Central memory CD4-positive, alpha-beta T cell (primary cell): ENCODE measurements at places on chromosomes 13 and 19.

DNA sequence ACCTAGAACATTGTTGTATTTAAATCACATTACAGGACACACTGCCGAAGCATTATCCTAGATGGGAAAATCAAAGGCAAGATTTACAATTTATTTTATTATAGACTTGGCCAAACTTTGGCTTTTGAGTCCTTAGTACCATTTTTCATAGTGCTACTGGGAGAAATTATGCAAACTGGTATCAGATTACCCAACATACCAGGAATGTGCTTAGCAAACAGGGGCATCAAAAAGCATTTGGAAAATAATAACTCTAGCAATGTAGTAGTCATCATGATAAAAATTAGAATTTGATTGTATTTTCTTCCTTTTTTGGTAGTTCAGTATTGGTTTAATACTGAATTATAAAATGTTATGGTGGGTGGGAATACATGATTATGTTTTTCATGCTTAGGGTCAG, 34.0 kb downstream of the GPC6 start:
- DNase-seq: no peak

DNA sequence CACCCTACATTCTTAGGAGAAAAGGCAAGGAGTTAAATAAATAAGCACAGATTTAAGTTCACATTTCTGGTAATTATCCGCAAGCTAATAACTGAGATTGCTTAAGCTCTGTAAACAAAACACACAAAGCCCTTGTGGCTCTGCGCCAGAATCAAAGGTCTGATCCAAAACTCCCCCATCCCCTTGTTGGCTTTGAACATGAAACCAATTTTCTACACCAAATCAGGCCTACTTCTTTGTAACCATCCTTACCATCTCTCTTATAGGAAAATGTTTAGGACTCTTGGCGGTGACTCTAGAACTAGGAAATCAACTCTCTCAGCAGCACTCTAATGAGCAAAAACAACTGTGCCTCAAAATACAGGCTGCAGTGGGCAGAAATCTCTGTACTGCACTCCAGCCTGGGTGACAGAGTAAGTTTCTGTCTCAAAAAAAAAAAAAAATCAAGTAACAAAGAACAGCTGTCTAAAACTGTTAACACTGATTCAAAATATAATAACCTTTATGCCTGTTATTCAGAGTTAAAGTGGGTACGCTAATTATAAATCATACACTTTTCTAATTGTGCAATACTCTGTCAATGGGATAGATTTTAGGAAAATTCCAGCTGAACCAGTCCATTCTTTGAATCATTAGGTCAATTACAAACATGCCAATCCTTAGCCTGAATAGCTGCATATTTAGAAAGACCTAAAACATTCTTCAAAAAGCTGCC, 25.8 kb downstream of the ABCC4 start:
- DNase-seq: no peak

DNA sequence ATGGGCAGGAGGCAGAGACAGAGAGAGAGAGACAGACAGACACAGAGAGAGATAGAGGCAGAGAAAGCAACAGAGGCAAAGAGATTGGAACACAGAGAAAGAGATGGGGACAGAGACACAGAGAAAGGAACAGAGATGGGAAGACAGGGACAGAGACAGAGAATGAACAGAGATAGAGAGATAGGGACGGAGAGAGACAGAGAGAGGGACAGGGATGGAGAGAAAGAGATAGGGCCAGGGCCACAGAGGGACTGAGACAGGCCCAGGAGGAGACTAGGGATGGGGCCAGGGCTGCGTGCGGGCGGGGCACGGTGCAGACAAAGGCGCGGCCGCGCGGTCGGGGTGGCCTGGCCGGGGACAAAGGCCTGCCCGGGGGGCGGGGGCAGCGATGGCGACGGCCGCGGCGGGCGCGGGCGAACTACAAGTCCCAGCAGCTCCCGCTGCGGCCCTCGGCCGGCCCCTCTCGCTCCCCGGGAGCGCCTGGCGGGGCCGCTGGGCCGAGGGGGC, at the start of gene ZNF358:
Gene ZNF358, plus strand, starts transcription at position 459 of the 507 bp plus-strand sequence. CDS start 3,140 bp downstream, outside the sequence.
- DNase-seq: no peak

- peak; percentile 66 for DNase-seq
These were observed 16.3 kb upstream of the RNASEH2B start for GRCh38 chr13:50893211-50893852.

GRCh38 chr13:43171489-43171888, 148.1 kb downstream of the DNAJC15 start:
- DNase-seq: no peak

DNA sequence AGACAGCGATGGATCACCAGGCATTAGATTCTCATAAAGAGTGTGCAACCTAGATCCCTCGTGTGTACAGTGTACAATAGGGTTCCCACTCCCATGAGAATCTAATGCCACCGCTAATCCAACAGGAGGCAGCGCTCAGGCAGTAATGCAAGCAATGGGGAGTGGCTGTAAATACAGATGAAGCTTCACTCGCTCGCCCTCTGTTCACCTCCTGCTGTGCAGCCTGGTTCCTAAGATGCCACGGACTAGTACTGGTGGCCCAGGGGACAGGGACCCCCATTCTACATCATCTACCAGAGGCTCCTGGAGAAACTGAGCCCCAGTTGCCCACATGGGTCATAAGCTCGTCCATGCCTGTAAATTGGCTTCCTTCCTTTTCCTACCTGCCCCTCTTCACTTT, 8.0 kb downstream of the CLEC4M start:
- no peak for DNase-seq

- no peak for DNase-seq
These were observed 156.0 kb downstream of the KATNAL1 start for GRCh38 chr13:30151388-30151787.

DNA sequence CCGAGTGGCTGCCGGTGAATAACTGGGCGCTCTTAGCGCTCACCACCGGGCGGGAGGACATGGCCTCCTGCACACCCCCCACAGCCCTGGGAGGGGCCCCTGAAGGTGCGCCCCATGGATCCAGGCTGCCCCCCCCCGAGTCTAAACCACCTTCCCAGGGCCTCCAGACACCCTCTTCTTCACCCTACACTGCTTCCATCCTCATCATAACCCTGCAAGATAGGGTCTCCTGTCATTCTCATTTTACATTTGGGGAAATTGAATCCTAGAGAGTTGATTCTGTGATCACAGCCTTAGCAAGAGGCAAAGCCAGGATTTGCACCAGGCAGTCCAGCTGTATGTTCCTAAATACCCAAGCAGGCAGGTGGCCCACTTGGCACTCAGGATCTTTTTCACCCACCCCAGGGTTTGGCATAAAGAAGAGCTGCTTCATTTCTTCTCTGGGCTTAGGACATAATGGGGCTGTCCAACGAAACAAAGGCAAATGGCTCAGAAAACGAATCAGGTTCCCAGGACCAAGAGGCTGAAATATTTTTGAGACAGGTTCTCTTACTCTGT, 110.8 kb downstream of the PTPRS start:
- DNase-seq: no peak

GRCh38 chr19:50959731-50960500, 7.1 kb upstream of the KLK5 start:
- DNase-seq: no peak

GRCh38 chr19:13599681-13600080, 93.4 kb upstream of the CACNA1A start:
- no peak for DNase-seq

- DNase-seq: no peak
These were observed 1.6 kb upstream of the BBC3 start for GRCh38 chr19:47232422-47233211.

GRCh38 chr19:33550768-33551167, 29.2 kb upstream of the PEPD start:
- no peak for DNase-seq

DNA sequence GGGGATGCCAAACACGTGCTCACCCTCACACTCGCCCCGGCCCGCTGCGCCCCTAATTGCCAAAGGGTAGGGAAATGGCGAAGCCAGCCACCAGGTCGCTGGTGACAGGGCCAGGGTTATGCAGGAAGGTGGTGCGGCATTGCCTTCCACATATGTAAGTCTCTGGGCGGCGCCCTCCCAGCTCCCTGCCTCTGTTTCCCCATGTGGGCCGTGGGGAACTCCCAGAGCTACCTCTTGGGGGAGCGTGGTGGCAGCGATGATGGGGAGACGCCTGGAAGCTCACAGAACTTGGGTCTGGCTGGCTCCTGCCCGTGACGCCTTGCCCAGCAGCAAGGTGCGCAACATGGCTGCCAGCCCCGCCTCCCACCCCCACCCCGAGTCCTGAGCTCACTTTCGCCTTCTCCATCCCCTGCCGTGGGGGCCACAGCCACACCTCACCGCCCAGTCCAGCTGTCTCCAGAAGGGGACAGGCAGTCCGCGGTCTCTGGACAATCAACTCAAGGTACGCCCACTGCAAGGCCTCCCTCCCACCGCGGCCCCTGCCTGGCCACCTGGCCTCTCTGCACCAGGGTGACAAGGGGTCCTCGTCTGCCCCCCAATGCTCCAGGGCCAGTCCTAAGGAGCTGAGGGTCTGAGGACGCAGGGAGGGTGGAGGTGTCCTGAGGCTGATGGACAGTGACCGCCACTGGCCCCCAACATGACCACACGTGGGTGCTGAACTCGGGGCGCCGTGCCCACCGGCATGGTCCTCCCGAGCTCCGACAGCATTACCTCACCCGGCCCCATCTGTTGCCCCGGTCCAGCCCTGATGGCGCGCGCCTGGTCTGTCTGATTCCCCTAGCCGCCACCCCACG, 6.6 kb downstream of the C19orf25 start:
- no peak for DNase-seq

DNA sequence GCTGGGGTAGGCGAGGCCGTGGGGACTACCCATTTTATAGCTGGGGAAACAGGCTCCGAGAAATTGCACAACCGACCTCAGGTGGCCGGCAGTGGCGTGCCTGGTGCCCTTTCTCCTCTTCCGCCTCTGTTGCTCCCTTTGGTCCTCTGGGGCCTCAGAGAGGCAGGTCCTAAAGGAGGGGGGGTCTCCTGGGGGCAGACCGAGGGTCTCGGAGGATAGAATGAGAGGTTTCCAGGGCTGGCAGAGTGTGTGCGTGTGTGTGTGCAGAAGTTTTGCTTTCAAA, 11.3 kb downstream of the STX10 start:
- no peak for DNase-seq

GRCh38 chr19:29302002-29302928, 89.3 kb upstream of the UQCRFS1 start:
- DNase-seq: no peak

- no peak for DNase-seq
These were observed 8.4 kb upstream of the SIGLEC6 start for GRCh38 chr19:51539821-51540366.

DNA sequence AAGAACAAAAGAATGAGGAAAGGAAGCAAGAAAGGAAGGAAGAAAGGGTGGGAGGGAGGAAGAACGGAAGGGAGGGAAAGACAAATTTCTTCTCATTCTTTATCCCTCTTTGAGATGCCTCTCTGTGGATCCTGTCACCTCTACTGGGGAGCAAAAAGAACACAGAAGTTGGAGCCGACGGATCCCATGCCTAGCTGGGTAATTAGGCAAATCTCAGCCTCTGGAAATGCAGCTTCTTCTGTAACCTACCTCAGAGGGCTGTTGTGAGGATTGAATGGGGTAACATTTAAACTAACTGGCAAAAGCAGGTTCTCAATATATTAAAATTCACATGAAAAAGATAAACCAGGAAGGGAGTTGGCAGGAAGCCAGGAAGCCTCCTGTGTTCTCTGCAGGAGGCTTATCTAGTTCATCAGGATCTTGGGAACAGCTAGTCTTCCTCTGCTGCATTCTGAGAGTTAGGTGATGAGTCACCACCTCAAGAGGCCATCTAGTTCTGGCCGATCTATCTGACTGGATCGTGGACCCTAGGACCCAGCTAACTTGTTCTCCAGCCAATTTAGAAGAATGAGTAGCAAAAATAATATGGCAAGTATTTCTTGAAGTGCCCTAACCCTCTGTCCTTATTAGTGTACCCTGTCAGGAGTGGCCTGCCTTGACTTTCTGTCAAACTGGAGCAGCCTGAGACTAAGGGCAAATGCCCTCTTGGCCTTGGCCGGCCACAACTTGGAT, 15.2 kb upstream of the CPB2 start:
- no peak for DNase-seq

DNA sequence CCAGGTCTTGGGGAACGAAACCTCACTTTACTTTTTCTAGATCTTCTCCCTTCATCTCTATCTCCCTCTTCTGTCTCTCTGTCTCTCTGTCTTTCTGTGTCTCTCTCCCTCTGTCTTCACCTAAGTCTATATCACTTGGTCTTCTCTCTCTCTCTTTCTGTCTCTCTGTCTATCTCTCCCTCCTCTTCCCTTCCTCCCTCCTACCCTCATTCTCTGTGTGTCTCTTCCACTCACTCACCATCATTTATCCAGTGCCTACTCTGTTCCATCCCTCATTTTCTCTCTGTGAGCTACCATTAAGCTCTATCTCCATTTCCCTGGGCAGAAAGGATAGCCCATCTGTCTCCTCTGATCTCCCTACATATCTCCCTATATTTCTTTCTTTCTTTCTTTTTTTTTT, 32.2 kb upstream of the FBL start:
- DNase-seq: no peak
